Activated naive CD4-positive, alpha-beta T cell treated with anti-CD3 and anti-CD28 coated beads for 36 hours (primary cell): ENCODE measurements at places on chromosomes 5 and 9. TPM values are rescaled to one million over a fixed set of nuclear protein-coding genes. Genes with fewer than 3 reads are reported as not detected.

DNA sequence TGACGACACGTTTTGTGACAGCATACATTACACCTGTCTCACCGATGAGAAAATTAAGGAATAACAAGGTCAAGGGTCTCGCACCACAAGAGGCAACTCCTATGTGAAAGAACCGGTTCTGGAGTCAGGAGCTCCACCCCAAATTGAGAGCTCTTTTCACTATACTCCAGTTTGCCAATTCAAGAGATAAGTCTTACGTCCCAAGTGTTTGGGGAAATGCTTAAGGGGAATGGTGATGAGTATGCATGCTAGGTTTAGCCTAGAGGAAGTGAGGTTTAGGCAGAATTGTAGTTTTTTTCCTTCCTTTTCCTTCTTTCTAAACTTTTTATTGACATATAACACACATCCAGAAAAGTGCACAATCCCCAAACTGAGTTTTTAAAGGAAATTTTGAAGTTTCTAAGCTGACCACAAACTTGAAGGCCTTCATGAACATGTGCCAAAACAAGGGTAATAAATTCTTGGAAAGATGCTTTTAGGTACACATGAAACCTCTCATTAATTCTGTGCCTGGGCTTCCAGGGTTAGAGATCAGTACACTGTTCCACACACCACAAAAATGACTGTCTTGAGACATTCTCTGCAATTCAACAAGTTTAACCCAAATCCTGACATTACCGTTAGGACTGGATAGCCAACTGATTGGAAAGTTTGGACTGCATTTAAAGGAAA, 127.6 kb upstream of the SLC1A3 start:
- no peak for DNase-seq

GRCh38 chr5:1552521-1553255, 28.9 kb upstream of the LPCAT1 start:
- no peak for DNase-seq

DNA sequence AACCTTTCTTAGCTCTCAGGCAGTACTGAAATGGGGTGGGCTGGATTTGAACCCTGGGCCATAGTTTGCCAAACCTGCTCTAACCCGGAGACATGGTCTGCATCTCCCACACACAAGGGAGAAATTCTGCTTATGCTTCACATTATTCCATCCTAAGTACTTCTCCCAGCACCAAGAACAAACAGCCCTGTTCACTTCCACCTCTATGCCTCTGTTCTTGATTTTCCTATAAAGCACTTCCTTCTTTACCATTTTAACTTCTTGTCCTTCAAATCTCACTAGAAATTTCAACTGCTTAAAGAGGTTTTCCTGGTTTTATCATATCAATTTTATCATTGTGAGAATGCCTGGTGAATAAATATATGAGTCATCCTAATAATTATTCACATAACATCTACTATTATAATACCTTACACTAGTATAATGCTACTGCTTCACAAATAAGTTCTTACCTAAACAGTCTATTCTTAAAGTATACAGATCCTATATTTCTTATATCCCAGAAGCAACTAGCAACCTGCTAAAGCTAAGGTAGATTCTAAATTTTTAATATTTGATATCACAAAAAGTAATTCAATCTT, 12.7 kb downstream of the FEM1C start:
- no peak for DNase-seq

DNA sequence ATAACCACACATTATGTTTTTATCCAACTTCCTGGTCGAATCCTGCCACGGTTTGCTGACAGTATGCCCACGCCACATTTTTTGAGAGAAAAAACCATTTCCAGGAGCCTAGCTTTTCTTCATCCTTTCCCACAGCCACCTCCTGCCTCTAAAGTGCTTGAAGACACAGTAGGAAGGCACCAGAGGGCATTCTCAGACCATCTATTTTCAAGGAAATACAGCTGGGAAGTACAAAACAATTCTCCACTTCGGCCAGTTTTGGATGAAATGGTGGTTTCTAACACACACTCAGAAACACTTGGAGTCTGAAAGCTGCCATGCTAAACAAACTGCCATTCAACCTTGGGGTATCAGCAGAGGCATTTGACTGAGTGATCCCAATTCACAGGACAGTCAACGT, 86.3 kb upstream of the RPS23 start:
- DNase-seq: no peak

Gene KCTD16
- total RNA-seq: 0.27 TPM

DNA sequence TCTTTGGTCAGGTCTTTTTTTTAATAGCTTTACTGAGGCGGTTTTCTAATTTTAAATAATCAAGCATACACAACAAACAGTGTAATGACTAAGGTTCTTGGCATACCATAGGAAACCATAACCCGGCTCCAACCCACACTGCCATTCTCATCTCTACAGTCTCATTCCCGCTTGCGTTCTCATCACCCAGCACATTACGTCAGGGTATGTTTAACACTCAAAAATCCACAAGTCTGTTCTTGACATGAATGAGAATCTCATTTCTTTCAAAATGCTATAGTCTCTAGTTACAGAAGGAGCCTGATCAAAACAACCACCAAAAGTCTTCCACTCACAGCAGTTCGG, 505 bp downstream of the C5orf34 start:
- DNase-seq: peak; percentile 68

DNA sequence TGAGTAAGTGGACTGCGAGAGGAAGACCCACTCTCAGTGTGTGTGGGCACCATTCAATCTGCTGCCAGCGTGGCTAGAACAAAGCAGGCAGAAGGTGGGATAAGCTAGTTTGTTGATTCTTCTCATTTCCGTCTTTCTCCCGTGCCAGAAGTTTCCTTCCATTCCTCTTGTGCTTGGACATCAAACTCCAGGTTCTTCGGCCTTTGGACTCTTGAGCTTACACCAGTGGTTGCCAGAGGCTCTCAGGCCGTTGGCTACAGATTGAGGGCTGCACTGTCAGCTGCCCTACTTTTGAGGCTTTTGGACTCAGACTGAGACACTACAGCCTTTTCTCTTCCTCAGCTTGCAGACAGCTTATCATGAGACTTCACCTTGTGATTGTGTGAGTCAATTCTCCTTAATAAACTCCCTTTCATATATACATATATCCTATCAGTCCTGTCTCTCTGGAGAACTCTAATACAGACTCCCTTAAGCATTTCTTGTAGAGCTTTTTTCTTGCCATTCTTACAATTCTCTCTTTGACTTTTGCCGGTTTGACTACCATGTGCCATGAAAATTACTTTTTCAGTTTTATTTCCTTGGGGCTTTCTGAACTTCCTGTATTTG, 494.9 kb downstream of the PRR16 start:
- DNase-seq: no peak

Gene PCDHA1
- not detected for total RNA-seq

- no peak for DNase-seq
Observed at GRCh38 chr5:42301349-42301748, 121.9 kb upstream of the GHR start.

Gene SPINK4
- total RNA-seq: not detected

GRCh38 chr9:83166372-83166771, 103.4 kb upstream of the RASEF start:
- DNase-seq: no peak

Gene CCNJL
- not detected for total RNA-seq

Gene TAF11L5
- not detected for total RNA-seq

DNA sequence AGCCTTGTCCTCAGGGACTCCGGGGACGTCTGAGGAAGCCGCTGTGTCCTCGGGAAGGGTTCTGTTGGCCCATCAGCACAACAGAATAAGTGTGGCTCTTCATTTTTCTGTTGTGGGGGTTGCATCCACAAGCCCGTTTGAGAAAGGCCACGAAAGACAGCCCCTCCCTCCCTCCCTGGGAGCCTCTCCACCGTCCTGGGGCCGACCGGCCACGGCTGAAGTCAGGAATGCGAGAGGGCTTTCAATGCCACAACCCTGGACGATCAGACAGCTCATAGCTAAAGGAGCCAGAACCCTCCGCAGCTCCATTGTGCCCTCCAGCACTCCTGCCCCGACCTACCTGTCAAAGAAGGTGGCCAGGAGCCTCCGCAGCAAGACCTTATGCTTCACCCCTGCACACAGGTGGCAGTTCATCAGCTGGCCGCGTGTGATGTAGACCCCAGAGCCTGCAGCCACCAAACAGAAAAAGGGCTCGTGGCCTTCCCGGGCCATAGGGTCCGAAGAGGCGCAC, 52.4 kb upstream of the UBAC1 start:
- DNase-seq: peak; percentile 3

Gene UIMC1
- total RNA-seq: 53.4 TPM

DNA sequence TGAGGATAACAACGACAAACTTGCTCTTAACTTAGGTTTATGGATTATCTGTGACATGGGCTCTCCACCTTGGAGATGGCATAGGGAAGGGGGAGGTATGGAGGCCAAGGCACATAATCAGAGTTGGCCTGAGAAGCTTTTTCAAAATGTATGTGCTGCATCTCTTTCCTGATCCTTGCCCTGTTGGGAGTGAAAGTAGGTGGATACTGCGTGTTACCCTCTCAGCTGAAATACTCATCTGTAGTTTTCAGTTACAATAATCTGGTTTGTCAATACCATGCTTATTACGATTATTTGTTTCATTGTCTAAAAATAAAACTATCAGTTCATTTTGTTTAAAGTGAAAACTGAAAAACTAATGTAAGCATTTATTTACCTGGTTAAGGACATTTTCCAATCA, 86.7 kb downstream of the SLC44A1 start:
- DNase-seq: no peak

- DNase-seq: no peak
Observed at GRCh38 chr9:2837915-2838314, 6.0 kb downstream of the PUM3 start.

DNA sequence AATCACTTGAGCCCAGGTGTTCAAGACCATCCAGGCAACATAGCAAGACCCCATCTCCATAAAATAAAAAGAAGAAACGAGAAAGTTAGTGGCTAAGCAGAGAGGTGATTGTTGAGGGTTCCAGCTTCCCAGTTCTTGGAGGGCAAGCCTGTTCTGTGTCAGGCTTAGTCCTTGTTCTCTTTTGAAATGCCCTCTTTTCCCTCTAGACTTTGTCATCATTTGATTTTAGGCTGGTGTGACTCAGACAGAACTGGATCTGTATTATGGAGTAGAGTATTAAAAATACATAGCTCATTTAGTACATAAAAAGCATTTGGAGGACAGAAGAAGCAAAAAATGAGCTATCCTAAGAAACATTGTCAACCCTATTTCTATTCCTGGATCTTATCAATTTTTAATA, 159.4 kb downstream of the CD180 start:
- no peak for DNase-seq

Gene NOTCH1
- 71.4 TPM for total RNA-seq

Gene PTGER4
- total RNA-seq: 86.3 TPM

Gene PCDHA10
- total RNA-seq: not detected

DNA sequence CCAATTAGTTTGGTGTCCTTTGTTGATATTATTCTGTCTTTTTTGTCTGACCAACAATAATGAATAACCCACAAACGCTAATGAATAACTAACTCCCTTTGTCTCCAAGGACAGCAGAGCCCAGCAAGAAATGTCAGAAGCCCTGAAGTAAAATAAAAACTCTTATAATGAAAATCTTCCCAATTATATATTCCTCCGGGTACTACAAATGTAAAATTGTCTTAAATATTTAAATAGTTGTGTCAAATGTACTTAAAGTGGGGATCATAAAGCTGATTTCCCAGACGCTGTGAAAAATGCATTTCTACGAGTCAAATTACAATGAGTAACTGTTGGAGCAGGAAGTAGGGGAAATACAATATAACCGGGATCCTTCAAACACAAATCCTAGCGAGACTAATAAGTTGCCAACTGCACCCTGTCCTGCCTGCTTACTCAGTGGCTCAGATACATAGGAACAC, 22.3 kb downstream of the GLIS3 start:
- DNase-seq: no peak

GRCh38 chr5:11222169-11222568, 461.1 kb upstream of the DAP start:
- no peak for DNase-seq

GRCh38 chr5:6182271-6182815, 196.0 kb downstream of the MED10 start:
- DNase-seq: no peak

- peak; percentile 27 for DNase-seq
Observed at GRCh38 chr9:77892171-77892570, 139.4 kb downstream of the GNAQ start.

GRCh38 chr5:143561219-143561618, 157.7 kb upstream of the NR3C1 start:
- DNase-seq: no peak

DNA sequence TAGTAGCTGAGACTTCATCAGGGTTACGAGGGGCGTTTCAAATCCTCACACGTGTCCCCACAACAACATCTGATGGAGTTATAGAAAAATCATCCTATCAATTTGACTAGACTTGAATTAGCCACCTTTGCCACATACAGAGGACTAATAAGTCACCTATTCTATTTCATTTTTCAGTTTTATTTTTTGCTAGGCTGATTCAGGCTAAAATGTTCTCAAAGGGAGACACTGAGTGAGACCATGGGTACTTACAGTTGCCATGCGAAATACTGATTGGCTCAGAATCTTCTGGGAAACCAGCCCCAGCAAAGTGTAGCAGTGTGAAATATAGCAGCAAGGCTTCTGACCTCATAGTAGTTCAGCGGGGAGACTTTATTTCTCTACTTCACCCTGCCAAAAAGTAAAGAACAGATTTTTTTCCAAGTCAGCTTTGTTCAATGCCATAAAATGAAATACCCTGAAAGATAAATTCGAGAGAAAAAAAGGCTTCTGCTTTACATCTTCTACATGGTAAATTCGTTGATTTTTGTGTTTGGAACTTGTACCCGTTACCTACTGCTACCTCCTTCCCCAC, 69.9 kb downstream of the SEMA6A start:
- no peak for DNase-seq

GRCh38 chr5:40453689-40454088, 226.0 kb upstream of the PTGER4 start:
- DNase-seq: no peak

GRCh38 chr5:181133610-181134231, 2.8 kb upstream of the OR2V1 start:
- no peak for DNase-seq

GRCh38 chr9:16656432-16657169, 213.9 kb downstream of the BNC2 start:
- DNase-seq: no peak

- no peak for DNase-seq
Observed at GRCh38 chr5:3542158-3542557, 53.5 kb upstream of the IRX1 start.

- DNase-seq: no peak
Observed at GRCh38 chr5:22908129-22908528, 55.0 kb upstream of the CDH12 start.

DNA sequence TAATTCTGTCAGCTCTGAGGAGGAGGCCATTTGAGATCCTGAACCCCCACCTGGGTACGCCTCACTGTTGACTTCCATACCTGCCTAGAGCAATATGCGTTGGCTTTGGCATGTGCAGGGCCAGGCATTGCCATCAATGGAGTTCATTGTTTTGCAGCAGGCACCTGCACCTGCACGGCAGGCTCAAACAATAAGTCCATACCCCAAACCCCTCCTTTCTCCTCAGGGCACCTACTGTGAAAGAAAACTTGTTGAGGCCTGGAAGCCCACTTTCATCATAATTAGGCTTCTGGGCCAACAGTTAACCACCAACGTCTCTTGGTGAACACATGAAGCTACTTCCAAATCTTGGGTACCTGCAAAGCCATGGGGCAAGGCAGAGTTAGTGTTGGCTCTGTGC, 238.7 kb downstream of the NFIB start:
- no peak for DNase-seq

GRCh38 chr5:16049761-16050160, 129.8 kb downstream of the MARCHF11 start:
- no peak for DNase-seq

Gene SPINK6
- not detected for total RNA-seq

- peak; percentile 62 for DNase-seq
Observed at GRCh38 chr5:317086-317811, 4.3 kb upstream of the AHRR start.
